AG09319 (cell line): ENCODE measurements at places on chromosomes 1 and 21.

DNA sequence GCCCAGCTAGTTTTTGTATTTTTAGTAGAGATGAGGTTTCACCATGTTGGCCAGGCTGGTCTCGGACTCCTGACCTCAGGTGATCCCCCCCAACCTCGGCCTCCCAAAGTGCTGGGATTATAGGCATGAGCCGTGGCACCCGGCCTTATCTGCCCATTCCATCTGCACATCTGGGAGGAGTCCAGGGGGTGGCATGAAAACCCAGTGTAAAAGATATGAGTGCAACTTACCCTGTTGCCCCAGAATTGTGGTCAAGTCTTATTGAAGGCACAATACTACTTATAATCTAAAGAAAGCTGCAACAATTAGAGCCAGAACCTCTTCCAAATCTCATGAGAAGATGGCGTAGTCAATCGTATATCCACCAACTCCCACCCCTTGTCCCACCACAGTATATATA, 18.4 kb downstream of the CTXND2 start:
- DNase-seq, result no peak

DNA sequence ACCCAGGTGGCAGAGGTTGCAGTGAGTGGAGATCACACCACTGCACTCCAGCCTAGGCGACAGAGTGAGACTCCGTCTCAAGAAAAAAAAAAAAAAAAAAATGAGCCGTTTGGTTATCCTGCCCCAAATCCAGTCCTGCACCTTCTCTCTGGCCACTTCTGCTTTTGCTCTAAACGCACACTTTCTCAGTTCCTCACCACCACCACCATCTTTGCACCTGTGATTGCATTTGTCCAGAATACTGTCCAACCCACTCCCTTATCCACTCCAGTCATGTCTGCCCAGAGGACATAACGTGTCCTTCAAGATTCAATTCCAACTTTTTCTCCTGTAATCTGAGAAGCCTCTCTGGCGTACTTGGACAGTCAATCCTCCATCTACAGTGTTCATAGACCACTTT, 2.2 kb upstream of the NEK2 start:
- DNase-seq, result no peak

DNA sequence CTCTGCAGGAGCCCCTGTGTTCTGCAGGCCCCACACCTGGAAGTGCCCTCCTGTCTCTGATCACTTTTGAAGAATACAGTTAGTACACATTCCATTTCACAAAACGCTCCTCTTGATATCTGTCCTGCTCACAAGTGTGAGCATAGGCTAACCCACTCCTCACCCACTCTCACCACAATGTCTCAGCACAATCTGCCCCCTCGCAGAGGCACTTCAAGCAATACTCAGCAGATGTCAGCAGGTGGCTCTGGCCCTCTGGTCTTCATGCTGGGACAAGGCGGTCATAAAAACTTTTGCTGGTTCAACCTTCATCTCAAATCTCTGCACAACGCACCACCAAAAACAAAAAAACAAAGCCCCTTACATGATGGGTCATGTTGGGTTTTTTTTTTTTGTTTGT, 671.2 kb downstream of the MATN1 start:
- no peak for DNase-seq

- DNase-seq, result no peak
Observed at GRCh38 chr1:225435487-225435886, 7.6 kb upstream of the LBR start.

- no peak for DNase-seq
Observed at GRCh38 chr1:14726606-14727005, 128.1 kb downstream of the KAZN start.

- no peak for DNase-seq
Observed at GRCh38 chr1:116855191-116855619, 54.5 kb upstream of the PTGFRN start.

- no peak for DNase-seq
Observed at GRCh38 chr1:25523542-25523941, 19.9 kb upstream of the LDLRAP1 start.

DNA sequence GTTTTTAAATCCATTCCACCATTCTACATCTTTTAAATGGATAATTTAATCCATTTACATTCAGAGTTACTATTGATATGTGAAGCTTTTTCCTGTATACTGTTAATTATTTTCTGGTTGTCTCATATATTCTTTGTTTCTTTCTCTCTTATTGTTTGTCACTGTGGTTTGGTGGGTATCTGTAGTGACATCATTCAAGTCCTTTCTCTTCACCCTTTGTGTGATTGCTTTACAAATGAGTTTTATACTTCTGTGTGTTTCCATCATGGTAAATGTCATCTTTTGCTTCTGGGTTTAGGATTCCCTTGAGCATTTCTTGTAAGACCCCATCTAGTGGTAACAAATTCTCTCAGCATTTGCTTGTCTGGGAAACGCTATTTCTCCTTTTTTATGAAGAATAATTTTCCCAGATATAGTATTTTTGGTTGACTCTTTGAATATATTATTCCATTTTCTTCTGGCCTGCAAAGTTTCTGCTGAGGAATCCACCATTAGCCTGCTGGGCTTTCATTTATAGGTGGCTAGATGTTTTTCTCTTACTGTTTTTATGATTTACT, 10.2 kb downstream of the LY9 start:
- no peak for DNase-seq

DNA sequence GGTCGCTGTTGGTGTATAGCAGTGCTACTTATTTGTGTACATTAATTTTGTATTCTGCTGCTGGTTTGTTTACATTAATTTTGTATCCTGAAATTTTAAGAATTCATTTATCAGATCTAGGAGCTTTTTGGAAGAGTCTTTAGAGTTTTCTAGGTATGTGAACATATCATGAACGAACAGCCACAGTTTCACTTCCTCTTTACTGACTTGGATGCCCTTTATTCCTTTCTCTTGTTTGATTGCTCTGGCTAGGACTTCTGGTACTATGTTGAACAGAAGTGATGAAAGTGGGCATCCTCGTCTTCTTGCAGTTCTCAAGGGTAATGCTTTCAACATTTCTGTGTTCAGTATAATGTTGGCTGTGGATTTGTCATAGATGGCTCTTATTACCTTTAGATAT, 1757.9 kb downstream of the BRINP3 start:
- DNase-seq, result no peak

DNA sequence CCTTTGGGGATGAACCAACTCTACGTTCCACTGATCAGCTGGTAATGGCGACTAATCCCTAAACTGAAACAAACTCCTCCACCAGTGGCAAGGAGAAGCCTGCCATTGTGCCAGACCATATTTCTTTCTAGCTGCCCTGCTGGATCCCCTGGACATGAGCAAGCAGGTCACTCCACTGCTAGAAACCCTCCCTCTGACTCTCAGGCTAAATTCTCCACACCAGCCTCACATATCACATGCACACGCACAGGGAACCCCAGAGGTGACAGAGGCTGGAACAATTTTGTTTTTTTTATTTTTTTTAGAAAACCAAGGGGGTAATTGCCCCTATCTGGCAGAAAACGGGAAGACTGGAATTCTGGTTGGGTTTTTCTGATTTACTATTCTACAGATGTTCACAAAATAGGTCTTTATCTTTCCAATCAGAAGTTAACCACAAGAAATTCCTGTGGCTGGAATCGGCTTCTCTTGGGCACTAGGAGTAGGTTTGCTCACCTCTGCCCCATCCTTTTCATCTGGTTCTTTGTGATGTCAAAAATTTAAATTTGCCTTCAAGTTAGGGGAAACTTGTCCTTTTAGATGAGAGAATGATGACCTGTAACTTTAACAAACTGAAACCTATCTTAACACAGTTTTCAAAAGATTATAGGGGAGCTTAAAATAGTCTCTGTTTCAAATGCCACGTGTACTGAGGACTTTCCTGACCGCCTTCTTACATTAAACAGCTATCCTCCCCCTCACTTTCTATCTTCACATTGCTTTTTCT, 258.1 kb downstream of the SDCCAG8 start:
- no peak for DNase-seq

DNA sequence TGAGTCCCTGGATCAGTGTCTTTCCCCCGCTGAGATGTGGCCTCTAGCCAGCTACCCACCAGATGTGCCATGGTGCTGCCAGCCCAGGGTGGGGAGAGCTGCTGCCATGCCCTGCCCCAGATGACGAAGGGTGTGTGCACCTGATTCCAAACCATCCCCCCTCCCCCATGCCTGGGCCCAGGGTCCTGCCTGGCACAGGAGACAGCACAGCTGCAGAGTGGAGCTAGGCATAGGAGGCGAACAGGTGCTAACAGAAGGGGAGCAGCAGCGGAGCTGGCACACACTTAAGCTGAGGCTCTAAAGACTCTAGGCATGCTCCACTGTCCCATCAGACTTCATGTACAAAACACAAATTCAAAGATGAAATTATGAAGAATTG, 9.0 kb upstream of the LDLRAP1 start:
- DNase-seq, result no peak
